ENCODE measurements at places on chromosomes 1 and 21. TPM values are rescaled to one million over a fixed set of nuclear protein-coding genes. Genes with fewer than 3 reads are reported as not detected.

Gene TCHH
- total RNA-seq = 0.03 TPM

Gene HSD17B7
- 19.5 TPM for total RNA-seq

Gene SCAMP3
- total RNA-seq = 51.1 TPM

Gene KLF17
- total RNA-seq = 0.13 TPM

Gene SPRR2F
- total RNA-seq = not detected

Gene SPATA6
- total RNA-seq = 6.2 TPM

Gene CFAP298
- total RNA-seq = 20.7 TPM

Gene PRR9
- 0.23 TPM for total RNA-seq

Gene CFAP74
- not detected for total RNA-seq

Gene AMY1A
- total RNA-seq = not detected

Gene FMO1
- not detected for total RNA-seq

Gene MTARC1
- 1.7 TPM for total RNA-seq

Data from smooth muscle cell of the pulmonary artery (primary cell).